BJ (cell line): ENCODE measurements at places on chromosomes 5 and 9. TPM values are rescaled to one million over a fixed set of nuclear protein-coding genes. Genes with fewer than 3 reads are reported as not detected.

Gene NR2F1-AS1
- polyA plus RNA-seq: 13.7 and 27.3 TPM in 2 replicates

DNA sequence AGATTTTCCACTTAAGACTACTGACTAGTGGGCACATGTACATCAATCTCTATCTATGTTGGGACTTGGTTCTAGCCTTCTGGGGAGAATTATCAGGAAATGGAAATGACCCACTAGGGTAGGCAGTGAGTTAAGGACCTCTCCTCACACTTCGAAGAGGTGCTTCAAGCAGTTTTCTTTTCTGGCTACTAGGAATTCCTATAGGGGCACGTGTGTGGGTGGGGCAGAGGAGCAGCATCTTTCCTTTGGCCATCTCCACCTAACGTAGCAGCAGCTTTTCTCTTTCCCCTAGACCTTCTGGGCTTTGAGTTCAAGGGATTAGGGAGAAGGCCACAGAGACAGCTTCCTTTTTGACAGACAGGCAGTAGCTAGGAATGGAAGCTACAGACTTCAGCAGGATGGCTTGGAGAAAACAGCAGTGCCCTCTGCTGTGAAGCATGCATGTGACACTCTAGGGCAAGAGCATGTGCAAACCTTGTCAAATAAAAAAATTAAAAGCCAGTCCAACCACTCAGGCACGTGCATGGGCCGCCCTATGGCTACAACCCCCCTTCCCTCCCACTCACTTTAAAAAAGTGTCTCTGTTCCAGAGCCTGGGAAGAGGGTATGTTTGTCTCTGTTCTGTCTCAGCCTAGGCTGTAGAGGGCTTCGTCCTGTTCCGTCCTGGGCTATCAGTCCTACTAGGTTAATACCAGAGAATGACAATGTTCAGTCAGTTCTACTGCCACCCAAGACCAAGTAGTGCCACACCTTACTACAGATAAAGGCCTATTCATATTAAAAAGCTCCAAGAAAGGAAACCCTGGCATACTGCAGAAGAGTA, 8.7 kb upstream of the GFRA3 start:
- peak; percentile 4 for DNase-seq

DNA sequence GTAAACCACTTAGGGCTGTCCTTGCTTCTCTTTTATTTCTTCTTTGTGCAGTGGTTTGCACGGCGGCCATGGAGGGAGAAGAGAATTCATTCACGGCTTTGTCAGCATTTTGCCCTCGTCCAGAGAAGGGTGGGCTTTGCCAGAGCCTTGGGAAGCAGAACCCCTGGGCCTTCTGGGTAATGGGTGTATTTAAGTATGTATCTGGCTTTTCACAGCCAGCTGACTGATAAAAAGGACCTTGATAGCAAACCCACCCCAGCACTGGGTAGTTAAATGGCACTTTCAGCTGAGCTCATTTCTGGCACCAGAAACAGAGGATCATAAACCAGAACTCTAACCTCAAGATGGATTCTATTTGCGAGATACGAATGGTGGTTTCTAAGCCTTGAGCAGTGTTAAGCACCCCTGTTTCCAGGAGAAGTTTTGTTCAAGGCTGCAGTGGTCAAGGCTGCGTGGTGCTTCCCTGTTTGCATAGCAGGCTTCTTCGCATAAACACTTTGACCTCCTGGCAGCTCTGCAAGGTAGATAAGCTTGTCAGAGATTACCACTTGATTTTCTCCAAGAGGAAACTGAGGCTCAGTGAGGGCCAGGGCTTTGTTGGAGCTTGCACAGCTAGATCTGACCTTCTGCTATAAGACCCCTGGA, 441.6 kb upstream of the KLF4 start:
- DNase-seq: no peak

- DNase-seq: no peak
Measured at GRCh38 chr5:150175536-150175935, 9.0 kb downstream of the CDX1 start.

- DNase-seq: no peak
Measured at GRCh38 chr9:27142299-27142930, 33.4 kb downstream of the TEK start.
